ENCODE measurements at places on chromosomes 12 and 14.

DNA sequence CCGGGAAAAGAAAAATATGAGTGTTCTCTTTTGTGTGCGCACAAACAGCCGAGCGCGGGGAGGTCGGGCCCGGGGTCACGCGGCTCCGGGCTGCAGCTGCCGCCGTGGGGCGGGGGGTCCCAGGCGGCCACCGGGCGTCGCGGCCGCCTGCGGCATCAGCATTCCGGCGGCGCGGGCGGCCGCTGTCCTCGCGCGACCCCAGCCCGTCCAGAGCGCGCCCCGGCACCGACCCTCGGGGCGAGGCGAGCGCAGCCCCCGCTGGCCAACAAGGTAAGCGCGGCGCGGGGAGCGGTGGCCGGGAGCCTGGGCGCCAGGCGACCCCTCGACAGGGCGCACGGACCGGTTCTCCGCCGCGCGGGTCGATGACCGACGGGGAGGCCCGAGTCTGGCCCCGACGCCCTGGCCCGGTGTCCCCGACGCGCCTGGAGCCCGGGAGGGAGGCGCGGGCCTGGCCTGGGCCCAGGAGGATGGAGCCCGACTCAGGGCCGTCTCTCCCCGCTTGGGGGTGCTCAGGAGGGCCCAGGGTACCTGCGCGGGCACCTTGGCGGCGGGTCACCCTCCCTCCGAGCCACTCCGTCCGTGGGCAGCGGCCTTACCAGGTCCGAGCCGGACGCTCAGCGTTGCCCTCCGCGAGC, 103.9 kb upstream of the DIO3 start:
- no peak for DNase-seq

DNA sequence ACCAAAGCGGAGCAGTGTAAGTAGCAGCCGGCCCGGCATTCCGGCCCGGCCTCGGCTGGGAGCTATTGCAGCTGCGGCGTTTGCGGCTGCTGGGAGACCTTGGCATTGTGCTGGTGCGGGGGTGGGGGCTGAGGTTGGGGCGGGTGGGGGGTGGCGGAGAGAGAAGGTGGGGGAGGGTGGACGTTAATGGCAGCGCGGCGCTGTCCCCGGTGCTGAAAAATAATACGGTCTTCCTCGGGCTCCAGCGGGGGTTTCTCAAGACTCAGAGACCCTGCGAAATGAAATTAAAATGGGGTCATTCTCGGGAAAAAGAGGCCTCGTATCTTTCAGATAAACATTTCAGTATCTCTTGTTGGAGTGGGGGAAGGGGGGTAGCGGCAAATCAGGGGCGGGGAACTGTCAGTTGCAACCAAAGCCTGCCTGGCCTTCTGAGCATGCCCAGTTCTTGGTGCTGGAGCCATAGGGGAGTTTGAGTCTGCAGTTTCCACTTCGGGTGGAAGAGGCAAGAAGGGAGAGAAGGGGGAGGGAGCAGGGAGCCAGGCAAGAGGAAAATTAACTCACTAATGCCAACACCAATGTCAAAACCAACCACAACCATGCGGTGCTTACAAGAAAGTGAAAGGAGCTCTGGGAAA, 414 bp downstream of the UNC79 start:
- no peak for DNase-seq

- DNase-seq, result no peak
These were observed 37.6 kb upstream of the SMOC1 start for GRCh38 chr14:69841656-69842055.

- DNase-seq, result no peak
These were observed 89.5 kb upstream of the TMPO start for GRCh38 chr12:98425859-98426258.

DNA sequence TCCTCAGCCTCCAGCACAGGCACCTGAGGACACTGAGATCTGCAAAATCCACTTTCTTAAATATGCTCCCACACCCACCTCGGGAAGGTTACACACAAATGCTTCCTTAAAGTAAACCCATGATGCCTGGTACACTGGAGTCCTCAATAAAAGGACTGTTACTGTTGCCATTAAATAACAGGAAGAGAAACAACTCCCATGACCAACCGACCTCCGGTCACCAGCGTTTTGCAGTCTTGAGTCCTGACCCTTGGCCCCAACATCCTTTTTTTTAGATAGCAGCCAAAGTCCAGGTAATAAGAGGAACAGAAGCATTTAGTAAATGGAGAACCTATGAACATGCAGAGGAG, 42.4 kb downstream of the ITPK1 start:
- no peak for DNase-seq

GRCh38 chr14:33551963-33552362, 398.9 kb downstream of the EGLN3 start:
- DNase-seq, result no peak

DNA sequence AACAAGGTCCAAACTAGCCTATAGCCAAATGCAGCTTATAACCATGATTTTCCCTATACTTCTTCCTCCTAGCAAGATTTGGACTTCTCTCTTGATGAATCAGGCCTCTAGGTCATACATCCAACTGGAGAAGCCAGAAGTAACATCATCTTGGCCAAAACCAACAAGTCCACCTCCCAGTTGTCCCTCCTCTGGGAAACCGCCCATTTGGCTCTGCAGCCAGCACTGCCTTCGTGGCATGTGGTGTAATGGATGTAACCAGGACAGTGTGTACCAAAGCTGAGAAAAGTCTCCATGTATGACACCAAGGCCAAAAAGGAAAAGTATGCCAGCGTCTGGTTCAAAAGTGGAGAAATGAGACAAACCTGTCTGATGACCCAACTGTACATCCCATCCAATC, 59.3 kb upstream of the VASH1 start:
- DNase-seq, result no peak

GRCh38 chr12:27814411-27814810, 34.4 kb upstream of the MANSC4 start:
- DNase-seq, result no peak

- no peak for DNase-seq
These were observed 10.7 kb downstream of the EID3 start for GRCh38 chr12:104314242-104314614.

GRCh38 chr12:52660934-52661499, 9.0 kb upstream of the KRT2 start:
- DNase-seq, result no peak

DNA sequence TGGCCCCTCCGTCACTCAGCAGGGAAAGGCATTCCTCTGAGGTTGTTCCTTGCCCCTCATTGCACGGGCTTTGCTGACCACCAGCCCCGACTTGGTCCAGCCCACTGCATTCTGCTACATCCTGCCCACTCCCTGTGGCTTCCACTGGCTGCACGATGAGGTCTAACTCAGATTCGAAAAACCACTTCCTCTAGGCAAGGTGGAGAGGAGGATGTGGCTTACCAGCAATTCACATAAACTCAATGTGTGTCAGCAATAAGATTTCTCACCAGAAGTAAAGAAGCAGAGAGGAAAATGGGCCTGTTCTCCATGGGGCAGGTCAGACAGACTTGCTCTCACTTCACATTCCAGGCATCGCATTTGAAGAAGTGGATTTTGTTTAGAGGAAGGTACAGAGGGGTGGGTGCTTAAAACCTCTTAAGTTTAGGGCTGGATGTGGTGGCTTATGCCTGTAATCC, 14.7 kb downstream of the GPR68 start:
- DNase-seq, result peak; percentile 51

DNA sequence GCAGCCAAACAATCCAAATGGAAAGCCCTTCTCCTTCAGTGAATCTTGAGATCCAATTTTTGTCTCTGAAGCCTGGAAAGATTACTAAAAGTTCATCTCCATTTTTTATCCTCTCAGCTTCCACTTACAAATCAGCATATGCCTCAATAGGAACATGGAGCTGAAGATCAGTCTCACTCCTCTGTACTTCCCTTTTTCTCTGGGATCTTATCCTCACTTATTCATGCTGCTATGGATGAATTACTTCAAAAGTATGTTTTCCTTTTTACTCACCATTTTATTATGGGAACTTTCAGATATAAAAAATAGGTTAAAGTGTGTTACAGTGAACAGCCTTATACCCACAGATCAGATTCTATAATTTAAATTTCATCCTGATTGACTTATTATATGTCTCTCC, 14.4 kb upstream of the NTF3 start:
- DNase-seq, result no peak

DNA sequence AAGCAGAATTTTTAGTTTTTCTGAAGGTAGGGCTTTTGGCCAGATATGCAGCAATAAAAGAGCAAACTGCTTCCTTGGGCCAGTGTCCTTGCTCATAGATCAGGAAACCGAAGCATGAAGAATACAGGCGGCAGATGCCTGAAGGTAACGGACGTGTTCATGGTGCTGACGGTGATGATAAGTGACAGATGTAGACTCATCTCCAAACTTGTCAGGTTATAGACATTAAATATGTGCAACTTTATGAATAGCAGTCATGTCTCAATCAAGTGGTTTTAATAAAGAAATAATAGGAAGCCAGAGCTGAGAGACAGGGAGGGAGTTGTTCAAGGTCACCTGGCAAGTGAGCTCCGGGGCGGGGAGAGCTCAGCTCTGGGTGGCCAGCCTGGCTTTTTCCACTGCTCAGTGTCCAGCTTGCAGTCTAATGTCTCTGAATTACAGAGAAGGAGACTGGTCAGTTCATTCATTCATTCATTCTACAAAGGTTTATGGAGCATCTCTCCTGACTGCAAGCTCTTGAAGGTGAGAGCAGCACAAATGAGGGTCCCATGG, 1.0 kb downstream of the SERPINA5 start:
- no peak for DNase-seq

GRCh38 chr12:96033549-96034389, 1.6 kb downstream of the LTA4H start:
- DNase-seq, result no peak

GRCh38 chr12:26523708-26524150, 309.3 kb downstream of the ITPR2 start:
- no peak for DNase-seq

DNA sequence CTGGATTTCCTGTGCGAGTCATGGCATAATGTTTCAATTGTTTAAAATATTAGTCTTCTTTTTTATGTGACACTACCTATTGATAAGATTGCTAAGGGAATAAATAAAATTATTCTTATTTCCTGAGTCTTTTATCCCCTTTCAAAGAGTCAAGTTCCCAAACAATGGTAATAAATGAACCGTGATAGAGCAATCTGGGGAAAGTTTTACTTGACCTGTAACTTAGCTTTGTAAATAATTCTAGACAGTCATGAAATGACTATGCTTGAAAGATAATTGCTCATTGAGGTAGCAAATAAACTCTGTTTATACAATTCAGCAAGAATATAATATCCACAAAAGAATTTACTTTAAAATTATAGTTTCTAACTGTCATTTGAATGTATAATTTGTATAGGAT, 82.1 kb downstream of the TSPAN8 start:
- no peak for DNase-seq

DNA sequence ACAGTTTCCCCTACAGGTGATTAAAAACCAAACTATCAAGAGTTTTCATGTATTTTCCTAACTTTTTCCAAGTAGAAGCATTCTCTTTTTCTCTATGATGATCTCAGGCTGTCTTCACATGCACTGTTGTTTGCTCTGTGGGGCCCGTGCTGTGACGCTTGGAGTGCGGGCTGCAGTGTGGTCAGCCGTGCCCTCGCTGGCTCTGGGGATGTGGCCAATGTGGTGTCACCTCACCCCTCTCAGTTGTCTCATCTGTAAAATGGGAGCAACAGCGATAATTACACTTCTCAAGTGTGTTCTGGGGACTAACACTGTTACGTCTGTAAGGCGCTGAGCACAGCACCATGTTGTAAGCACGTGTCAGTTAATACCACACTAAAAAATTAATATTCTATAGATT, 28.6 kb downstream of the DDX51 start:
- DNase-seq, result no peak

DNA sequence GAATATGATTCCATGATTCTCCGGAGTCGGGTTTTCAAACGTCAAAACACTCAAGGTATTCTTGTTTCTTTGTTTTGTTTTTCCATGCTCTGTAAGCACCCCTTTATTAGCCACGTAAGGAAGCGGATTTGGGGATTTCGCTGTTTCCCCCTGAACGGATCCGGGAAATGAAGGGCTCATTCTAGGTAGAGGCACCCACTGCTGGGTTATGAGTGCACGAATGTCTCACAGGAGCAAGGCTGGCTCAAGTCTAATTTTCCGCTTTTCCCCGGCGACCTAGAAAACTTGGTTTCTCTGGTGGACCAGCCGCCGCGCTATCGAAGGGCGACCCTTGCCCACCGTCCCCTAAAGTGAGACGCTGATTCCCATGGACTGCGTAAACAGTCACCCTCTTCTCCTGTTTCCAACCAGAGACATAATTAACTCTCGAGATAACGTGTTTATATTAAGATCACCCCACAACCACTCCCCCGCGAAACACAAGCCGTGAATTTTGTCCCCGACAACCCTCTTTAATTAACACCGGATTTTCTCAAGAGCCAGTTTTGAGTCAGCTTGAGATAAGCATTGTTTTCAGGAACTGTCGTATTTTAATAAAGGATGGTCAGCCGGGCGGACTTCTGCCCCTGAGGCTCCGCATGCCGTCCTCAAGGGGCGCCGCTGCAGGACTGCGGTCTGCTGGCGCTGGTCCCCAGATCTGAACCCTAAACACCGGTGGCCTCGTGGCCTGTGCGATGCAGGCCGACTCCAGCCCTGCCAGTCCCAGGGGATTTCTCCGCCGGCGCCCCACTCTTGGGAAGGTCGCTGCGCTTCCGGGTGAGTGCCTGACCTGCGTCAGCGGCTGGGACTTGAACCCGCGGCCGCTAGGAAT, 515 bp upstream of the ABCC9 start:
- DNase-seq, result no peak

All from activated CD4-positive, CD25-positive, alpha-beta regulatory T cell (primary cell).